Upper lobe of right lung (tissue), 1 donor: ENCODE measurements at places on chromosomes 7 and 10.
A peak's percentile ranks its signal among the peaks of the same experiment; 100 is the strongest.

GRCh38 chr7:91435381-91436059 is 171.3 kb downstream of the FZD1 start:
- DNase-seq, result no peak

GRCh38 chr7:10120936-10121335 is 852.7 kb upstream of the PHF14 start:
- no peak for DNase-seq

- DNase-seq, result peak; percentile 73
Measured at GRCh38 chr7:16668049-16668858, 22.3 kb downstream of the BZW2 start.

- DNase-seq, result no peak
Measured at GRCh38 chr7:106600569-106601373, 60.2 kb downstream of the CCDC71L start.
